ENCODE measurements at places on chromosomes 1 and 21.

- no peak for DNase-seq
Measured at GRCh38 chr1:232622981-232623380, 7.0 kb downstream of the SIPA1L2 start.

DNA sequence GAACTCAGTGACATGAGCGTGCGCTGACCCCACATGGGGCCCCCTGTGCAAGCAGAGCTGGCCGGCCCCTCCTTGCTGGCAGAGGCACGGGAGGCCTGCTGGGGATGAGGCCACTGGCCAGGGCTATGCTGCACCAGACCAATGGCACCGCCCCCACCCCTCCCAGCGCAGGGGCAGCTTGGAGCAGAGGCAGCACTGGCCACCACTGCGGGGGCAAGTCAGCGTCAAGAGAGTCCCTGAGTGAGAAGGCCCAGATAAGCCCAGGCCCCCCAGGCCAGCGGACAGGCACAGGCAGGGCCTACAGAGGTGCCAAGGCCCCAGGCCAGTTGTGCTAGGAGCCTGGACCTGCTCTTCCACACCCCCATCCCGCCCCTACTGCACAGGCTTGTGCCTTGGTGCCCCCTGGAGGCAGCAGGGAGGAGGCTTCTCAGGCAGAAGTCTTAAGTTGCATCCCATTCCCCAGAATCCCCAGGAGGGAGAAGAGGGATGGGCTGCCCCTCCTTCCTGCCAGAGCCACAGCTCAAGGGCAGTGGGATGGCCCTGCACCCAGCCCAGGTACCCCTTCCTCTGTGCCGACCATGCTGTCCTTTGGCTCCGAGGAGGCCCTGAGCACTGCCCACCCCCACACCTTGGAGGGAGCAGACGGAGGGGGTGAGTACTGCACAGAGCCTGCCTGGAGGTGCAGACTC lies 35.8 kb downstream of the EPHX1 start:
- no peak for DNase-seq

DNA sequence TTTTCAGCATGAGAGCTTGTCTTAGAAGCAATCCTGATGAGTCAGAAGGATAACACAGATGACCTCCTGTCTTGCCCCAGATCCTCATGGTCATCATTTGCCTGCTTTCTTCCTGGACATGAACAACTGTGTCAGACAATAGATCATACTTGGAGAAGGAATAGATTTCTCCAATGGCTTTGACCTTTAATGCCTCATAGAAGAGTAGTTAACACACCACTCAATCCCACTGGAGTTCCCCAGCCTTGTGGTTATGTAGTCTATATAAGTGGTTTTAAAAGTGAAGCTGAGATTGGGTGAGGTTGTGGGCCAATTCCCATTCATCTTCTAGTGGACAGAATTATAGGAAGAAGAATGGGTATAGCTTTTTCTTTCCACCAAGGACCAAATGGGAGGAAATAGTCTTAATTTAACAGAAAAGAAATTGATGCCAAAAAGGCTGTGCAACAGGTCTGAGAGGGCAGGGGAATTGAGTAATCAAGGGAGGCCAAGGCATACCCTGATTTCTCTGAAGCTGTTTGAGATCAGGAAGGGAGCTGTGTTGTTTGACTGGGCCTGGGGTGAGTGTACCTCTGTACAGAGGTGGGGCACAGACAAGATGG lies 14.4 kb downstream of the PRCC start:
- no peak for DNase-seq

- DNase-seq = no peak
Measured at GRCh38 chr21:41501919-41502318, 6.0 kb downstream of the TMPRSS2 start.

GRCh38 chr21:41821756-41822431 lies 55.0 kb upstream of the RIPK4 start:
- DNase-seq = no peak

- no peak for DNase-seq
Measured at GRCh38 chr1:245579881-245580280, 425.1 kb downstream of the KIF26B start.

GRCh38 chr1:16128338-16128741 lies 27.5 kb downstream of the EPHA2 start:
- no peak for DNase-seq

DNA sequence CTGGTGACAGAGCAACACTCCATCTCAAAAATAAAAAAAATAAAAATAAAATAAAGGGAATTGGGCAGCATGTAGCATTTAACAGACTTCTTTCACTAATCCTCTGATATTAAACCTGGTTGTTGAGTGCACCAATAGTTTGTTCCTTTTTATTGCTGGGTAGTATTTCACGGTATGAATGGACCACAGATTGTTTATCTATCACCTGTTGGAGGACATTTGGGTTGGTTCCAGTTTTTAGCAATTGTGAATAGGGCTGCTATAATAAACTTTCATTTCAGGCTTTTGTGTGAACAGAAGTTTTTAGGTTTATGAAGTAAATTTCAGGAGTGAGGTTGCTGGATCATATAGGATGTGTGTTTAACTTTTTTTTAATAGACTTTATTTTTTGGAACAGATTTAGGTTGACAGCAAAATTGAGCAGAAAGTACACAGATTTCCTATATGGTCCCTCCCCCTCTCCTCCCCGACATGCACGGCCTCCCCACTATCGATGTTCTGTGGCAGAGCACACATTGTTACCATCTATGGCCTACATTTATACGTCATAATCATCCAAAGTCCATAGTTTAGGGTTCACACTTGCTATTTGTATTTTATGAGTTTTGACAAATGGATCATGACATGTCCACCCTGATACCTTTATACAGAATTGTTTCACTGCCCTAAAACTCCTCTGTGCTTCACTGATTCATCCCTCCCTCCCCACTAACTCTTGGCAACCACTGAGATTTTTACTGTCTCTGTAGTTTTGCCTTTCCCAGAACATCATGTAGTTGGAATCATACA lies 66.1 kb upstream of the TMPRSS2 start:
- DNase-seq = no peak

DNA sequence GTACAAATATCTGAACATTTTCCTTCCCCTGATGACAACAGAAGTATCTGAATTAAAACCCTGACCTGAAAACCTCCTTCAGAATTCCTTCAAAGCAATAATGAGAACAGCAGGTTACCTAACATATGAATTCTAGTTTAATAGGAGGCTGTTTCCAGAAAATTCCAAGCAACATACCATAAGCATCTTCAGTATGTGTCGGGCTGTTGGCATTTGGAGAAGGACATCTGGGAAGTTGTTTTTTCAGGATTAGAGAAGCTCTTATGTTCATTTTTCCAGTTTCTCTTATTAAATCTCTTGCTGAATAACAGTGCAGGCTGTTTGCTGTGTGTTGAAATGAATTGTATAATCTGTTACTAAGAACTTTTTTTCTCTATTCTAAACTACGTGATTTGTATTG lies 101.5 kb downstream of the PLA2G4A start:
- no peak for DNase-seq

DNA sequence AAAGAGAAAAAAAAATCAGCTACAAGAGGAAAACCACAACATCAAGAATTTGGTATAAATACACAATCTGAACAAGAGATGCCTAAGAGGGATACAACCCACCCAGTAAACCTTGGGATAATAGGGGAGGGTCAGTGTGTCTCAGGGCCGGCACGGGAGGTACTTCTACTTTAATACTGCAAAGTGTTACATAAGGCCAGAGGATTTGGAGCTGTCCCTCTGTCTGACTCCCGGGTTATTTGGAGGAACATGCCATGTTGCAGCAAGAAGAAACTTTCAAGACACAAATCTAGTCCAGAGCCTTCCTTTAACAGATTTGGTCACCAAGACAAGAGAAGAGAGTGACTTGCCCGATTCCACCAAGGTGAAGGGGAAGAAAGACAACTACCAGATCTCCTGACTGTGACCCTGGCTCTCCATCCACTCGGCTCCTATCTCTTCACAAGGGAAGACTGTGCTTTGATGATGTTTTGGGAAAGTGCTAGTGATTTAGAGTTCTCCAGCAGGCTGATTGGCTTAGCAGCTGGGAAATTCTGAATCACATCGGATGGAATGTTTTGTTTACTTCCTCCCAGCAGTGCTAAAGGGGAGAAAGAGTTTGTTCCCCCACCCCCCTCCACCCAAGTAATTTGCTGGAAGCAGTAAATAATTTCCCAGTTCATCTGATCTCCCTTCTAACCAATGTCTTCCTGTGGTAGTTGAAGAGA lies 29.3 kb downstream of the SGIP1 start:
- DNase-seq = no peak

DNA sequence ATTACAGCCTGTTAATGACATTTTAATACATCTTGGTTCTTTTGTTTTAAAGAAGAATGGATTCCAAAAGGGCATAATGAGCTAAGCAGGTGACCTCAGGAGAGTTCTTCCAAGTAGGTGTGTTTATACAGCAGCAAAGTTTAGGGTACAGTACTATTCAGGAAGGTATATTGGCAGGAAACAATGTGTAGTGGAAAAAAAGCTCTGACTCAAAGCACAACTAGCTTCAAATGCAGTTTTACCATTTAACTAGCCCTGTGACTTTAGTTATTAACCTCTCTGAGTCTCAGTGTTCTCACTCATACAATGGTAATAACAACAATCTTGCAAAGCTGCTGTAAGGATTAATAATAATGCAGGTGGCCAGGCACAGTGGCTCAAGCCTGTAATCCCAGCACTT lies 29.9 kb downstream of the FAF1 start:
- DNase-seq = no peak

DNA sequence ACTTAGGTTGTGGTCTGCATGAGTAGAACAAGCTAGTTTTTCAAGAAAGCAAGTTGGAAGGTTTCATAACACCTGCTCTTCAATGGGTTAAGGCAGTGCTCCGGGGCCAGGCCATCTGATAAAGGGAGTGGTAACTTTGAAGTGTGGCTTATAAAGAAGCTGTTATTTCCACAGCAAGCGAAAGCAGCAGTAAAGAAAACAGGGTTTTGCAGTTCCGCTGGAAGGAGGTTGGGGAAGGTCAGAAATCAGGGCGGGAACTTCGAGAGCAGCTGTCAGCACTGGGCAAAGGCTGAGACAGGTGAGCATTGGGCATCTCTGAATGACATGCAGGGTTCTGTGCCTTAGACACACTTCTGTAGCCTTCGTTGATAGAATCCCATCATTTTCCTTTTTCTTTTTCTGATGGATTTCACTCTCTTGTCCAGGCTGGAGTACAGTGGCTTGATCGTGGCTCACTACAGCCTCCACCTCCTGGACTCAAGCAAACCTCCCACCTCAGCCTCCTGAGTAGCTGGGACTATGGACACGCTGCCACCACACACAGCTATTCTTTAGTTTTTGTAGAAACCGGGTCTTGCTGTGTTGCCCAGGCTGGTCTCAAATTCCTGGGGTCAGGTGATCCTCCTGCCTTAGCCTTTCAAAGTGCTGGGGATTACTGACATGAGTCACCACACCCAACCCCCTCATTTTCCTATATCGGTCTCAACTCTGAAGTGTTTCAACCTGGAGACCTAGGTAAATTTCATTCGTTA lies 20.5 kb downstream of the TMEM51 start:
- no peak for DNase-seq

- no peak for DNase-seq
Measured at GRCh38 chr1:168469690-168470089, 74.1 kb downstream of the XCL2 start.

GRCh38 chr21:29546071-29546470 lies 247.3 kb downstream of the BACH1 start:
- no peak for DNase-seq

- DNase-seq = no peak
Measured at GRCh38 chr1:225823811-225824261, 13.9 kb downstream of the EPHX1 start.

- DNase-seq = no peak
Measured at GRCh38 chr21:17931080-17931479, 111.9 kb upstream of the C21orf91 start.

DNA sequence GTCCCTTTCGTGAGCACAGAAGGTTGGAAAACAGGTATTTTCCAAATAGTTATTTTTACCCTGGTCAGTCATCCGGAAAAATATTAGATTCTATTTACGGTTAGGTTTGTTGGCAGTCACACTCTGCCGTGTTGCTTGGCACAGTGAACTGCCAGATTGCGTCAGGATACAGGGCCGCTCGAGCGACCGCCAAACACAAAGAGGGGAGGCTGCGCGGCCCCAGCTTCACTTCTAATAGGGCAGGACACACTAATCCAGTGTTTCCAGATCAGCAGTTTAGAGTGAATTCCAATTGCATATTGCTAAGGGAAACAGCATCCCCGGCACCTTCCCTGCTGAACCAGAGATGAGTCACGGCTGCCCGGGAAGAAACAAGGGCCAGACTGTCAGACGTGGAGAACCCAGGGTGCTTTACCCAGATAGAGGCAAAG lies 22.9 kb downstream of the UMODL1 start:
- DNase-seq = no peak

DNA sequence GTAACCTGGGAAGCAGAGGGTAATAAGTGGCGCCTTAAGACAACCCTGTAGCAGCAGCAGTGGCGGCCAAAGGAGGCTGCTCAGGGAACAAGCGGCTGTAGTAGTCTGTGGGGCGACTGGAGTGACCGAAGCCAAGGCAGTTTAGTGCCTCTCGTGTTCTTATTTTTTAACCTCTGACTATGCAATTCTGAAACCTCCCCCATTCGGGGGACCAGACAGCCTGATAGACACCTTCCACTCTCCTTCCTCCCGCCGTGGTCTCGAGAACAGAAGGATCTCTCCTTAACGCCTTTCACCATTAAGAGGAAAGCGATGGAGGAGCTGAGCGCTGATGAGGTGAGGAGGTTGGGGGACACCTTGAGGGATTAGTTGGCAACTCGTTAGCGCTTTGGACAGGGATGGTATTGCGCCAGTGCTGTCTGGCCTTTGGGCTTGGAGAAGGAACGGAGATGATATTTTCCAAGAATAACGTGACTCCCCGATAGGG lies 644 bp downstream of the UBE4B start:
- no peak for DNase-seq

DNA sequence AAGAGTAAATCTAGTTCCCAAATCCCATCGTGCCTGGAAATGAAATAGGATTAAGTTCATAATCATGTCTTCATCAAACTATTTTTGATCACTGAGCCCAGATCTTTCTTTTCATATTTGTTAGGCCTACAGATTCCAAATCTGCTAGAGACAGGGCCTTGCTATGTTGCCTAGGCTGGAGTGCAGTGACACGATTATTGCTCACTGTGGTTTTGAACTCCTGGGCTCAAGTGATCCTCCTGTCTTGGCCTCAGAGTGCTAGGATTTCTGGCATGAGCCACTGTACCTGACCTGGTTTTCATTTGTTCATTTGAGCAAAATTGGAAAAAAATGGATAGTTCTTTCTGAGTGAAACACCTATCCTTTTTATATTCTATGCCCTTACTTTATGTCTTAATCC lies 28.0 kb upstream of the DIPK1A start:
- DNase-seq = no peak
